ENCODE measurements at places on chromosomes 2 and 18. TPM values are rescaled to one million over a fixed set of nuclear protein-coding genes. Genes with fewer than 3 reads are reported as not detected.

DNA sequence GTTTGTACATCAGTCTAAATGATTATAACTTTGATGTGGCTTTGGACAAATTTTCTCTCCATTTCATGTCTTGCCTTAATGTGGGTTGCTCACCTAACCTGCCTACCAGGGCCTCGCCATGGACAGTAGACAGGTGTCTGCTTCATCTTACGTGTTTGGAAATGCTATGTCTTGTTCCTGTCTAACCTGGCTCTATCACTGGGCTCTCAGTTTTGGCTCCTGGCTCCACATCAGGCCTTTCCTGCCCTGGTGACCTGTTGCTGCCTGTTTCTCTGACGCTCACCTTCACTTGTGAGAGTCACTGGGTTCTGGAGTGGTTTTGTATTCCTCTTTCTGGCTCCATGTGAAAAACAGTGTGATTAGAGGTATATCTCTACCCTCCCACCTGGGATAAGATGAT, 65.9 kb downstream of the PHLPP1 start:
- no peak overlapping the region for H3K4me3 ChIP-seq
- H3K27me3 ChIP-seq, result no peaks in the 10 kb centered on the region
- peak overlapping the region; percentile 7 for H3K27ac ChIP-seq
- no peaks in the 10 kb centered on the region for H3K36me3 ChIP-seq
- no peak for DNase-seq

DNA sequence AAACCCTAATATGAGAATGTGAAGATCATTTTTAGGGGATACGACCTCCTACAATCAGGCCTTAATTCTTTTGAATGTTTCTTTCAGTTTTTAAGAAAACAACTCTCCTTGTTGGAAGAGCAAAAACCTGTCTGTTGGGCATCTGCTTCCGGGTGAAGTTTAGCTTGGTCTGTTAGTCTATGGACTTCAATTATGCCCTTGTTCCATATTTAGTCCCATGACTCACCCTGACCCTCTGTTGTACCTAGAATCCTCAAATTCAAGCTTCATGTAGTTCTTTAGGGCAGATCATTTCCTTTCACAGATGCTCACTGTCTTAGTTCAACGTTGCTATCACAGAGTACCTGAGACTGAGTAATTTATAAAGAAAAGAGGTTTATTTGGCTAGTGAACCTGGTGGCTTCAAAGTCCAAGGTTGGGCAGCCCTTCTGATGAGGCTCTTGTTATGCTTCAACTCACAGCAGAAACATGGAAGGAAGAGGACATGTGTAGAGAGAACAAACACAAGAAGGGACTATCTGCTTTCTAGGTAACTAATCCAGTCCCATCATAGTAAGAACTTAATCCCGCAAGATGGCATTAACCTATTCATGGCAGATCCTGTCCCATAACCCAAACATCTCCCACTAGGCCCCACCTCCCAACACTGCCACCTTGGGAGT, 82.5 kb upstream of the SERPINE2 start:
- H3K4me3 ChIP-seq, result no peak overlapping the region
- H3K27me3 ChIP-seq, result no peaks in the 10 kb centered on the region
- H3K36me3 ChIP-seq, result no peaks in the 10 kb centered on the region
- H3K27ac ChIP-seq, result no peak overlapping the region
- peak; percentile 42 for DNase-seq
- H3K4me1 ChIP-seq, result no peaks in the 10 kb centered on the region

The LYG2 gene
- total RNA-seq, result not detected

The RTP5 gene
- not detected for total RNA-seq

The DSEL gene
- 9.2 TPM for total RNA-seq

The SLC5A7 gene
- 2.3 TPM for total RNA-seq

- DNase-seq, result peak; percentile 77
- no peak overlapping the region for H3K27ac ChIP-seq
- H3K4me3 ChIP-seq, result no peak overlapping the region
- no peaks in the 10 kb centered on the region for H3K4me1 ChIP-seq
- H3K27me3 ChIP-seq, result no peaks in the 10 kb centered on the region
- no peaks in the 10 kb centered on the region for H3K36me3 ChIP-seq
Observed at GRCh38 chr2:239455436-239456203, 54.8 kb upstream of the HDAC4 start.

GRCh38 chr2:202014759-202015211, 18.9 kb upstream of the FZD7 start:
- H3K27me3 ChIP-seq, result no peaks in the 10 kb centered on the region
- peaks cover 28% of the 10 kb centered on the region for H3K4me1 ChIP-seq
- H3K27ac ChIP-seq, result no peak overlapping the region
- H3K4me3 ChIP-seq, result no peak overlapping the region
- DNase-seq, result no peak
